ENCODE measurements at places on chromosomes 16 and 17.

GRCh38 chr16:74954763-74955162 is 30.2 kb downstream of the WDR59 start:
- no peak for DNase-seq

DNA sequence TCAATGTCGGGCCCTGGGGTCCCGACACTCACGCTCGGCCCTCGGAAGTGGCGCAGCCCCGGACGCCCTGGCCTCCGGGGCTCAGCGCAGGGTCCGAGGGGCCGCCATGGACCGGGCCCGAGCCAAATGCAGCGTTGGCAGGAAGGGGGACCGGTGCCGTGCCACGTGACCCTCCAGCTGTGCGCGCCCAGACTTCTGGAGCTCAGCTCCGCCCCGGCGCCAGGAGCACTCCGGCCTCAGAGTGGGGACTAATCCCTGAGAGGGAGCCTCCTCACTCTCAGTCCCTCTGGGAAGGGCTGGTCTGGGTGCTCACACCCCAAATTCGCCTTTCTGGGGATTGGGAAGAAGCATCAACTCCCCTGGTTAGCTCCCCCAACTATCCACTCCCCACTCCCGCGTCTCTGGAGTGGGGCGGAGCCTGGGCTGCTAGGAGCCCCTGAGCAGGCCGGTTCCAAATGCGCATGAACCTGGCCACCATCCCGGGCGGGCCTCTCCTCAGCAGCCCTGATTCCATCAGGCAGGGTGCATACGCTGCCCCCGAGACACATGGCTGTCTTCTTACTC is at the start of gene B3GNT9:
TSS of gene B3GNT9 (minus strand) at position 166 of the 564 bp plus-strand sequence. CDS start 513 bp downstream, outside the sequence.
- DNase-seq = no peak

GRCh38 chr17:68527314-68527713 is 15.1 kb downstream of the PRKAR1A start:
- DNase-seq = no peak

GRCh38 chr16:89244754-89245153 is 27.3 kb downstream of the ZNF778 start:
- no peak for DNase-seq

GRCh38 chr16:67302970-67303369 is 23.6 kb downstream of the KCTD19 start:
- no peak for DNase-seq

Data from stimulated activated naive CD4-positive, alpha-beta T cell (primary cell).